ENCODE measurements at places on chromosomes 4 and X.

GRCh38 chrX:38332505-38332904 is 5.2 kb upstream of the RPGR start:
- no peak for DNase-seq

DNA sequence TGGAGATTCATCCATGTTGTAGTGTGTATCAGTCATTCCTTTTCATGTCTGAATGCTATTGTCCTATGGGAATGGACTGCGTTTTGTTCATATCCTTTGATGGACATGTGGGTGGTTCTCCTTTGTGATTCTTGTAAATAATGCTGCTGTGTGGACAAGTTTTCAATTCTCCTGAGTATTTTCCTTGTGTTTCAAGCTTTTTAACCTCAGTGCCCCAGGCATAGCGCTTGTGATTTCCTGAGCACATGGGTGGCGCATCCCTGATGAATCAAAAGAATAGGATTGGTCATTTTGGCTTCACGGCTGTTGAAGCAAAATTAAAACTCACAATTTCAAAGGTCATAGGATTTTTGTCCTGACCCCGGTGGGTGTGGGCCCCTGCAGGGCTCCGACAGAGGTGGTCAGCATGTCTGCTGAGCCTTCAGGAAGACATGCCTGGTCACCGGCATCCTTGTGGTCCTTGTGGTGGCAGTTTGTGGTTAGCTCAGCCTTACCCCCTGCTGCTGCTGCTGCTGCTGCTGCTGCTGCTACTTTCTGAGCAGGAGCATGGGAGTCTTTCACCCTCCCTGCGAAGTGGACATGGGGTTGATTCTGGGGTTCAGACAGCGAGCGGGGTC is 30.0 kb downstream of the SHROOM2 start:
- no peak for DNase-seq

- DNase-seq = no peak
These were observed 149.2 kb downstream of the TBL1X start for GRCh38 chrX:9614016-9614415.

DNA sequence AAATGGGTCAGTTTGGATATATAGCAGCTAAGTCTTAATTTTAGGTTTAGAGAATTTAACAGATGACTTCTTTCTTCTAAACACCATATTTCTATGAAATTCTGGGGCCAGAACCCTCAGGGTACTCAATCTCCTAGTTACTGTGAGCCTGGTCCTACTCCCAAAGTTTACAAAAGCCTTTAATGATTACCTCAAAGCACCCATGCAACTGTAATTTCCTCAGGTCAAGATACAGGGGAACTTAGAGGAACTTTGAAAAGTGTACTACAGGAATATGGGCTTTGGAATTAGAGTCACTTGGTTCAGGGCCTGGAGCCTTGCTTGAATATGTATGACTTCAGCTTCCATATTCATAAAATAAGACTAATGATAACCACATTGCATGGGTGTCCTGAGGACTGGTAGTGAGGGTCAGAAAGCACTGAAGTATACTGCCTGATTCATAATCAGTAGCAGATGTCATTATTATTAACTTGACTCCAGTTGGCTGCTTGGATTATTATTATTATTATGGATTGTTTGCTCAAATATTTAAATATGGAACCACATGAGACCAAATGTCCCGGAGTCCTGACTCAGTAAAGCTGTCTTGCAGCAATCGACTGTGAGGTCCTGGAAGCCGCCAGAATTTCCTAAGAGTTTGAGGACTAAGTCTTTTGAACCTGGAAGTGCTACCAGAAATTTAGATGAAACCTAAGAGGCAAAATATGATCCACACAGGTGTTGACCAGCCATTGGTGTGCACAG is 2.0 kb upstream of the ADH7 start:
- DNase-seq = no peak

DNA sequence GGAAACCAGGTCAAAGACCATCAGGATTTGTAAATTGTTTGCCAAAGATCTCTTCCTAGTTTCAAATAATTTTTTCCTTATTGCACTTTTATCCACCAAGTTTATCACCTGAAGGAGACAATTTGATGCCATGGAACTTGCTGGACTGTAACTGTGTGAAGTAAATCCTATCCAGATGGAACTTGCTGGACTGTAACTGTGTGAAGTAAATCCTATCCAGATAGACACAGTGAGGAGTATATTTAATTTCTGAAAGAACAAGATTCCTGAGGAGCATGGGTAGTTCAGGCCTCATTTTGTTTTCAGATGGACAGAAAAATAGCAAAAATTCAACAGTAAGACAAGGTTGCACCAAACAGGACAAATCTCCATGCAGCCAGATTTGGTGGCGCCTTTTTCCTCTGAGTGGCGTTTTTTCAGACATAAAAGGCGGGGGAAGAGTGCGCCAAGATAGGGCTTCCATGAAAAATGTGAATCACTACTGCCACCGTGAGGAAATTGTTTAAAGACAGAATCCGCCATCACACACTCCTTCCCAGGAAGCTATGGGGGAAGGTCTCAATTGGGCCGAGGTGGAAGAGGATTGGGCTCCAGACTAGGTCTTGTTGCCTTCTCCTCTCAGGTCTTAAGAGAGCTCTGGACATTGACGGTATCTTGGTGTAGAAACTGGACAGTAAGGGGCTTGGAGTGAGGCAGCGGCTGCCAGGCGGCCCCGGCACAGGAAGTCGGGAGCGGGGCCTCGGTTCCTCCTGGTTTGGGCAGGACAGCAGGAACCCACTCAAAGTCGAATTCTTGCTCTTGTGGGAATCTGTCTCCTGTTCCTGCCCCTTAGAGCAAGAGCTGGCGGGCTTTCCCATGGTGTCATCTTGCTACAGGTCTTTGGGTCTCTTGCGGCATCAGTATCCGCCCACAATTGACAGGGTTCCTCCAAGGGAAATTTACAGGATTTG is 234.7 kb downstream of the OR13H1 start:
- DNase-seq = no peak

GRCh38 chr4:123361195-123361861 is 35.3 kb upstream of the SPRY1 start:
- DNase-seq = no peak

- DNase-seq = no peak
These were observed 374.8 kb downstream of the MID1IP1 start for GRCh38 chrX:39176105-39176504.

DNA sequence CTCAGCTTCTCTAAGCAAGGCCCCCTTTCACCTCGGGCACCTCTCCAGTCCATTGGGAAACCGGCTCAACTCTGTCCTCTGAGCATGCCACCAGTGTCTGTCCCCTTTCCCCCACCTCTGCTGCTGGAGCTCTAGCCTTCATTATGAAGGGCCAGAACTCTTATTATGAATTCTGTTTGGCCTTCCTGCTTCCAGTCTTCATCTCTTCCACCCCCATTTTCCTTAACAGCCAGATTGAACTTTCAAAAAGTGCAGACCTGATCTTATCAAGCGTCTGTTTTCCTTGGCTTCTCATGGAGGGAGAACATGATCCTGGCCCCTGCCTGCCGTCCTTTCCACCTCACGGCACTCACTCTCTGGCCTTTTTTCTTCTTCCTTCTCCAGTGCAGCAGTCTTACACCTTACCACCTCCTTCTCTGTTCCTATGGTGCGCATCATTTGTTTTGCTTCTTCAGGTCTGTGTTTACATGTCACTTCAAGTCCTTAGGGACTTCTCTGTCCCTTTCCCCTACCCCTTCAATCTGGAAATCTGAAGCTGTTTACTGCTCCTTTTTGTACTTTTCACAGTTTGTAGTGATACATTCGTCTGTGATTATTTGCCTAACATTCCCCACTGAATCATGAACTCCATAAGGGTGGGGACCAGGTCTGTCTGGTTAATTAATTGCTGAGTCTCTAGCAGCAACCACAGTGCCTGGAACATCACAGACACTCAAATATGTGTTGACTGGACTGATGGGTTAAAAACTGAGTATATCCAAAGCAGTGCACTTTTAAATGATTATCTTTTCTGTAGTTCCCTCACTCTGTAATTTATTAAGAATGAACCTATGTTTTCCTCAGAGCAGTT is 55.8 kb downstream of the FNIP2 start:
- DNase-seq = no peak

- DNase-seq = no peak
These were observed 101.0 kb downstream of the ATP11C start for GRCh38 chrX:139831675-139832456.

DNA sequence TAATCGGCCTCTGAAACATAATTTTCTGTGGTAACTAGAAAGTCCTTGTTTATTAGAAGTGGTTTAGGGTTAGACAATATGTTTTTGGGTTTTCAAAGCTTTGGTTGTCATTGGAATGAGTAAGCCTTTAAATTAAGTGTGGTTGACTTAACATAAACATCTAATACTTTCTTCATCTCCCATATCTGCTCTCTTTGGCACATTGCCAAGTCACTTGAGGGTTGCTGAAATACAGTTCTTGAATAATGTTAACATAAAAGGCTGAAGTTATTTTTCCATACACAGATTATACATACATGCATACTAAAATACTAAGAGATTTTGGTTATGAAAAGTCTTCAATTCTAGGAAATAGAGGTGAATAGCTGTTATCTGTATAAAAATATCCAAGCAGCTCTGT is 241.7 kb upstream of the BMP3 start:
- DNase-seq = no peak

DNA sequence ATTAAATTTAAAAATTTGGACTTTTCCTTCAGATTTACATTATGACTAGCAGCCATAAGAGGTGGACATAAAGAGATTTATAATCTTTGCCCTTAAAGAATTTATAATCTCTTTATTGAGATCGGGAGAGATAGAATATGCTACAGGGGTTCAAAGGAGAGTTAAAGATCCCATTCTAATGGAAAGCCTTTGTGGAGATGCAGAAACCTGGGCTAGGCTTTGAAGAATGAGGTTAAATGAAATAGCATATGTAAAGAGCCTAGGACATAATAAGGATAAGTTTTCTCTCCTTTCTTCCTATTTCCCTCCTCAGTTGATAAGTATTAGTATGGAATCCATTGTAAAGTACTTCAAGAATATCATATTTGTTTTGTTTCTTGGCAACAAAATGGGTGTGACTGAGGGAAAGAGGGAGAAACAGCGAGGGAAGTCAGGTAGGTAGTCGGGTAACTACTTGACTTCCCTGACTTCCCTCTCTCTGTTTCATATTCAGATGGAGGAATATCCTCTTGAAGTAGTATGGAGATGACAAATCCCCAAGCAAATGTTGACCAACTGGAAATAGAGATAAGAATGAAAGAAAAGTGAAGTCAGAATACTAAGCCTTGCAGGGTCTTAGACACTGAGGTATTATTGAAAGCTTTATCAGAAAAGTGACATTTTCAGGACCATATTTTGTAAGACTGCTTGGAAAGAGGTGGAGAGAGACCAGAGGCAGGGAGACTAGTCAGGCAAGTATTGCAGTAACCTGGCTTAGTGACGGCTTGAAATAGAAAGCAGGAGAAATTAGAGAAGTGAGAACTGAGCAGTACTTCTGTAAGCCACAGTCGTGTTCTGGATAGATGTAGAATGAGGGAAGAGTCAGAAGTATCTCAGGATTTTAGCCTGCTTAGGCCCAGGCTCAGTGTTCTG is 82.9 kb downstream of the PDLIM5 start:
- DNase-seq = no peak

GRCh38 chr4:102321260-102321995 is 23.9 kb downstream of the SLC39A8 start:
- no peak for DNase-seq

DNA sequence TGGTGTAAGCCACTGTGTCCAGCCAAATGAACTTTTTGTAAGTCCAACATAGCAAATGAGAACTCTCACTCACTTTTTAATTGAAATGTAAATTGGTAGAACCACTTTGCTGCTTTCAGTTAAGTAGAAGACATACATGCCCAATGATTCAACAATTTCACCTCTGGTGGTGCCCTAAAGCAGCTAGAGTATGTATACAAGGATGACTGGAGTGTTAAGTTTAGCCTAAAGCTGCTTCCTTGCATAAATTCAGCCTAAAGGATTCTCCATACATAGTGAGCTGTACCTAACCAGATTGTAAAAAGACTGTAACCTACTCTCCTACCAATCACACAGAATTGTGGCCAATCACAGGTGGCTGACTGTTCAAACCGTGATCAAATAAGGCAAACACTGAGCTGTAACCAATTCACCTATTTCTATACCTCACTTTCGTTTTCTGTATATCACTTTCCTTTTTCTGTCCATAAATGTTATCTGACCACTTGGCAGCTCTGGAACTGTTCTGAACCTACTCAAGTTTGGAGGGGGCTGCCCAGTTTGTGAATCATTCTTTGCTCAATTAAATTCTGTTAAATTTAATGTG is 39.9 kb downstream of the PDS5A start:
- no peak for DNase-seq

DNA sequence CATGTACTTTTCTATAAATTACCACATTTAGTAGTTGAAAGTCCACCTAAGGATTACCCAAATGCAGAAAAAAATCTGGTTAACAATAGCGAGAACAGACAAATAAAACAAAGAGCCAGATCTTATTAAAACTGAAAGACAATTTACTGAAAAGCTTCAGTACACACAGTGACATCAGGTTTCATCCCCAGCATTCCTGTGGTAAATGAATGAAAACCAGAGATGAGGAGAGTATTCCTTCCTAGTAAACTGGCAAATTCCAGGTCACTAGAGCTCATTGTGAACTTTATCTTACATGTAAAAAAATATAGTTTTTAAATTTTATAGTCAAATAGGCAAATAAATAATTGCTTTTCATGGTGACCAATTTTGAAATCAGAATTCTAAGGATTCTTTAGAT is 1290.5 kb downstream of the ADGRL3 start:
- no peak for DNase-seq

- no peak for DNase-seq
These were observed 29.0 kb upstream of the INPP4B start for GRCh38 chr4:142875117-142875516.

DNA sequence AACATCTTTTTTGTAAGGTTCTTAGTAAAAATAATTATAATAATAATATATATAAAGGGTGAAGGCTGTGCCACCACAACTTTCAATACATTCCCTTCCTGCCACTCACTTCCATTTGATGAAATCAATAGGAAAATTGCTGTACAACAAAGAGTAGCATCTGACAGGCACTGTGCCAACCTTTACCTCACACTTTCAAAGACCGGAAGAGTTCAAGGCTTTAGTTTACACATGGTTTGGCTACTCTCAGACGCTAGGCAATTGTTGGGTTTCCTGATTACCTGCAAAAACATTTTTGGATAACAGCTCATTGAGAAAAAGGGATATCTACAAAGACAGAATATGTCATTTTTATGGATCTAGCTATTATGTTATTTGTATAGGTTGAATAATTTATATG is 5.5 kb upstream of the ING2 start:
- no peak for DNase-seq

- DNase-seq = no peak
These were observed 40.9 kb upstream of the ANXA3 start for GRCh38 chr4:78510681-78511080.

- DNase-seq = no peak
These were observed 17.4 kb downstream of the GSPT2 start for GRCh38 chrX:51760657-51761056.

DNA sequence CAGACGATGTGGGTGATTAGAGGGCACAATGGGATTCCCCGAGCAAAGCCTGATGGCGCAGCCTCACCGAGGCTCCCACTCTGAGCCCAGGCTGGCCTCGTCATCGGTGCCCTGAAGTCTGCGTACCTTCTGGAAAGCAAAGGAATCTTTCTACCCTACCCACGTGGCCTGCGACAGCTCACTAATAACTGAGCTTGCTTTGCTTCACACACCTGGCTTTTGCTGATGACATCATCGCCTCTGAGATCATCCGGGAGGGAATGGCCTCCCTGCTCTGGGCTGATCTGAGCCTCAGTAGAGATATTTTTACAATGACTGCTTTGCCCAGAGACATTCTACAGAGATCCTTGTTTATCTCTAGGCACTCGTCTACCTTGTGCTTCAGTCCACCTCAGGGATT is 45.4 kb upstream of the PDLIM3 start:
- DNase-seq = no peak

All from CD4-positive, alpha-beta T cell treated with Interleukin-15 for 4 hours (primary cell).